ENCODE measurements at places on chromosomes 2 and 18.

- no peak for DNase-seq
Observed at GRCh38 chr2:138596403-138596802, 94.8 kb downstream of the SPOPL start.

DNA sequence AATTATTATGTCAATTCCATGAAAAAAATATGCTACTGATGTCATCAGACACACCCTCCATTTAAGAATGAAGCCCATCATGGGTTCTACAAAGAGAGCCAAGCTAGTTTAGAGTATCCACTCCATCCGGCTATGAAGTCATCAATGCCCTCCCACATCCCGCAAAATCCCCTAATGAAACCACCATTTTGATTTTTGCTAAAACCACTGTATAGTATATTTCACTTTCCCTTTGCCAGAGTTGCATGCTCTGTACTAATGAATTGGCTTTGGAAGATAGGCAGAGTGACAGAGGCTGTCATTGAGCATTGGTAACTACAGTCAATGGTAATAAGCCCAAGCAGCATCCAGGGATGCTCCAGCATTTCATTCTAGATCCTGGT, 118.6 kb downstream of the ANKRD44 start:
- no peak for DNase-seq

DNA sequence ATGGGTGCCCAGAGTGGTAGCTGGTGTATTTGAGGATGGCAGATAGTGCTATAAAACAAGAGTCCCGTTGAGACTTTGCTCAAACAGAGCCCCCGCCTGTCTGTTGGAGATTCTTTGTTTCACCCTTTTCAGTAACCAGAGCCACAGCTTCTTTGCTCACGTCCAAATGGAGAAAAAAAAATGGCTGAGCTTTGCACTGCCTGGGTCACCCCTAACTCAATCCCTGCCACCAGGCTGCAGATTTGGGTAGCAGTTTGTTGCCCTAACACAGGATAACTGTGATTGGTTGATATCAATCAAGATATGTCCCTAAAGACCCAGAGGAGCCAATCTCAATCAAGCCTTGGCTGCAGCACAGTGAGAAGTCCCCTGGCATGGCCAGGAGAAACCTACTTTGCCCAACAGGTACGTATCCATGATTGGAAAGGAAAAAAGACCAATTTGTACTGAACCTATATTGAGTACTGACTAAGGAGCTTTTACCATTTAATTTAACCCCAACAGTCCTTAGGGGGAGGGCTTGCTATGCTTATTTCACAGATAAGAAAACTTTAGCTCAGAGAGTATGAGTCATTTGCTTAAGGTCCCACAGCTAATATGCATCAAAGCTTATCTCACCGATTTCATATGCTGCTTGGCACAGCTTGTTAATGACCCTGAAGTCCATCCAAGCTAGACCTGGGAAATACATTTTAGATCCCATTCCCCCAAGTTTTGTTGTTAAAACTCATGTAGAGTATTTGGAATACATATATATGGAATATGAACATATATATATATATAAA, 72.0 kb upstream of the SH3BP4 start:
- DNase-seq = no peak

DNA sequence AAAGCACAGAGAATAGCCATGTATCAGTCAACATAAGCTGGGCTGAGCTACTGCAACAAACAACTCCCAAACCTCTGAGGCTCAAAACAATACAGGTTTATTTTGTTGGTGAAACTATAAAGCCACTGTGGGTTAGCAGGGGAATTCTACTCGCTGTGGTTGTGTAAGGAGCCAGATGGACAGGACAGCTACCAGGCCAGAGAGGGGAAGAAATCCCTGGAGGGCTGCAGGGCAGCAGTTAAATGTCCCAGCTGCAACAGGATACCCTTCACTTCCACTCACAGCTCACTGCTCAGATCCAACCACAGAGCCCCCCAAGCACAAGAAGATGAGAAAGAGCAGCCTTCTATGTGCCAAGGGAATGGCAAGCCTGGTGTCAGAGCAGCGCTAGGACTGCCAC, 245.9 kb upstream of the RAB6C start:
- DNase-seq = no peak

DNA sequence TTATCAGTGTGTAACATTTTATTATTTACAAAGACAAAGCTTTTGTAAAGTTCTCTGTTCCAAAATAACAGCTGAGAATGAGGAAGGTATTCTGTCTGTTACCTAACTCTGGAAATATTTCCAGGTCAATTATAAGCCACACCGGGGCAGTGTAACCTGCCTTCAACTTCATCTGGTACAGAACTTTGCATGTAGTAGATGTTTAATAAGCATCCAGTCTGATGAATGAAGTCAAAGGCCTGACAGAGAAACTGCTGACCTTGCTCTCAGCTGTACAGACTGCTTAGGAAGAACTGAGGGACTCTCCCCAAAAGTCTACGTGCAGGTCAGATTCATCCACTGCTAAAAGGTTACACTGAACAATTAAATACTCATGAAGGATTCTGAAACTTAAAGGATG, 43.3 kb downstream of the WDFY1 start:
- DNase-seq = no peak

DNA sequence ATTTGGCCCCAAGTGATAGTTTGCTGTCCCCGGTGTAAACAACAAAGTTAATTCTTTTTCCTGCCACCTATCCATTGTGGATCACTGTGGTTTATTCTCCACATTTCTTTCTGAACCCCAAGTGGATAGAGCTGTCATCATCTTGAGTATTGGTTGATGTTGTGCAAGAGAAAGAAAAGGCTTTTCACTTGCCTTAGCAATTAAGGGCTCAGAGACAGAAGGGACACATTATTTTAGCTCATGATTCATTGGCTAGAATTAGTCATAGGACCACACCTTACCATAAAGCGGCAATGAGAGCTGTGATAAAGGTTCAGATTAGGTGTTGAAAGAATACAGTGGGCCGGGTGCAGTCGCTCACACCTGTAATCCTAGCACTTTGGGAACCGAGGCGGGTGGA, 442.1 kb upstream of the DCC start:
- DNase-seq = no peak

DNA sequence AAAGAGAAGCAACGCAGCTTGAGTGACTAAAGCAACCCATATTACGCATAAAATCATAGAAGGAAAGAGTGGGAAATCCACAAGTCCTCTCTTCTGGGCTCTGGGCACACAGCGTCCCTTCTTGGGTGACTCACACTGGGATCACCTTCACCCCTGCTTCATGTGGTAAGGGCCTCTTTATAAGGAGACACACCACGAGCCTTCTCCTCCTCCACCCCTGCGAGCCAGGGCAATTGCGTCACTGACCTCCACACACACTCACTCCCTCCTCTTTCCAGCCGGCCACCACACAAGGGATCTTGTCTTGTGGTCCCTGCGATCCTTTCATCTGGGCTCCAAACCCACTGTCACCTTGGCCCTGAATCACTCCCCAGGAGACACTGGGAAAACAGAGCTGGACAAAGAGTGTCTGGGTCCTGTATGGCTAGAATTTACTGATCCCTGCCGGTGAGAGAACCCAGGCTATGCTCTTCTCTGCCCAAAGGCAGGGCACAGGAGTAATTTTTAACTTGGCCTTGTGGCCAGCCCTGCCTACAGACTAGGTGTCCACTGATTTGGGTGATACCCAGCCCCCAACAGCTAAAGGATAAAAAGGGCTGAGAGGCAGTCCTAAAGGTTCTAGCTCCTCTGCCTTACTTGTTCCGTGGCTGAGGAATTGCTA, 35.3 kb downstream of the NHEJ1 start:
- peak; percentile 73 for DNase-seq

Measured in left colon (tissue), 2 donors.